HFFc6 (cell line): ENCODE measurements at places on chromosomes 3 and 15. TPM values are rescaled to one million over a fixed set of nuclear protein-coding genes. Genes with fewer than 3 reads are reported as not detected.

Gene SLCO2A1
- total RNA-seq: 0.08 to 0.15 TPM (median 0.13 TPM) in 3 replicates

Gene UBA7
- 14.5 to 29.2 TPM (median 15.4 TPM) in 3 replicates for total RNA-seq

Gene DNAH12
- 0.03 and 0.06 TPM in 2 replicates for total RNA-seq

Gene PAQR9
- 0.17 TPM in 1 of 3 replicates, not detected in the others for total RNA-seq

Gene IL17RE
- total RNA-seq: 0.51 to 0.73 TPM (median 0.54 TPM) in 3 replicates

Gene CCDC80
- 364 and 422 TPM in 2 replicates for total RNA-seq

Gene TMOD3
- total RNA-seq: 59.3 and 60.2 TPM in 2 replicates

DNA sequence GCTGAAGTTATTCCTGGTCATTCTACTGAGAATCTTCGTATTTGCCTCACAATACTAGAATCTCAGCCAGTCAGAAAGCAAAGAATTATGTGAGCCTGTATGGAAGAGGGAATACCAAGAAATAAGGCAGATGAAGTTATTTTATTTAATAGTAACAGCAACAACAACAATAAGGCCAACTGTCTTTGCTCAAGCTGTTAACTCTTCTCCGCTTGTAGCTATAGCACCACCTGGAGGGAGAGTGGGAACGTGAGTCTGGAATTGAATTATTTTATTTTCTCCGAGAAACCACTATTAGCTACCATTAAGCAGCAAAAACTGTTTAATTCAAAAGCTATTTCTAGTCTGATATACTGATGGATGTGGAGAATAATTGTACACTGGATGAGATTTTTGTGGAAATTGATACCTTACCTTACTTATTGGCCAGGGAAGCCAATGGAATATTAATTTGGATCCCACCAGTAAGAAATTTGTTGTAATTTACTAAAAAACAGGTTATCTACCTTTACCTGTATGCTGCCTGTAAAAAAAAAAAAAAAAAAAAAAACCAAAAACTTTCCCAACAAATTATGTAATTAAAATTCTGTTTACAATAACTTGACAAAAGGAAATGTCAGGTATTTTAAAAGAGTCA, 50.1 kb downstream of the CALML4 start:
- DNase-seq: peak; percentile 55

- DNase-seq: no peak
Measured at GRCh38 chr3:46091741-46092701, 64.7 kb upstream of the XCR1 start.

DNA sequence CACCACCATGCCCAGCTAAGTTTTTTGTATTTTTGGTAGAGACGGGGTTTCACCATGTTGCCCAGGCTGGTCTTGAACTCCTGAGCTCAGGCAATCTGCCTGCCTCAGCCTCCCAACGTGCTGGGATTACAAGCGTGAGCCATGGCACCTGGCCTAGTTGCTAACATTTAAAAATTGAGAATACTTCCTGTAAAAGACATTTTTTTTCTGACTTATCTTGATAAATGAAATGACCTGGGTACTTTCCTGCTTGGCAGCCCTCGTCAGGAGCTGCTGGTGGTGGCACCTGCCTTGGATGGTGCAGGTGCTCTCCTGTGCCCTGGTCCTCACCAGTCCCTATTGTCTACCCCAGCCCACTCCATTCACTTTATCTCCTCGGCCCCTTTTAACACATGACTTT, 66.8 kb upstream of the FOXP1 start:
- DNase-seq: no peak

GRCh38 chr3:51385621-51386091, 565 bp downstream of the MANF start:
- no peak for DNase-seq

GRCh38 chr15:36907295-36907694, 193.1 kb downstream of the MEIS2 start:
- no peak for DNase-seq

- no peak for DNase-seq
Measured at GRCh38 chr3:70943886-70944285, 631.4 kb upstream of the MDFIC2 start.

DNA sequence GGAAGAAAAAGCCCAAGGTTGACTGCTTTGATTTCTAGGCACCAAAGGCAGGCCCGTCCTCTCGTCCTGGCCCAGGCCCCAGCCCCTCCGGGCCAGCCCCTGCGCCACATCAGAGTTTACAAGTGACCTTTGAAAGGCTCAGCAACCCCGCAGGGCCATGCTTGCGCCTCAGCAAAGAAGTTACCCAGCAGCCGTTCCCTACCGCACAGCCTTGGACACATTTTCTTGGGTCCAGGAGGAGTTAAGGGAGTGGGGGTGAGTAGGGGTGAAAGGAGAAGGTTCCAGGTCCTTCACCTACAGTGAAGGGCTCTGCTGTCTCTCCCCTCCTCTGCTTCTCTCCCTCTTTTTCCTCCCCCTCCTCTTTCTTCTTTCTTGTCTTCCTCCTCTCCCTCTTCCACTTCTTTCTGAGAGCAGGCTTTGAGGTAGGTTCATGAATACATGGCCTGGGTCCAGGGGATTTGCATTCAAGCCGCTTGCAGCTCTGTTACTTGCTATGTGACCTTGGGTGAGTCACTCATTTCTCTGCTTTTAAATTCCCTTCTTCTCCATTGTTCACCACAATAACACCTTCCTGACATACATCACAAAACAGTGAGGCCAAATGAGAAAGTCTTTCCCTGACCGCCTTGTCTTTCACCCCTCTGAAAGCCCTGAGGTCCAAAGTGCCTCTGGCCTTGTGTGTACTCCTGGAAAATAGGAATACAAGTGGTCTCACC, 223.3 kb upstream of the TPRG1 start:
- peak; percentile 89 for DNase-seq

GRCh38 chr15:68431792-68432401, at the start of gene ITGA11:
ITGA11 (minus strand) TSS chr15:68432163; CDS start chr15:68432066, 97 bp downstream.
- DNase-seq: no peak

- DNase-seq: no peak
Measured at GRCh38 chr3:42144209-42144608, 53.1 kb downstream of the TRAK1 start.

GRCh38 chr3:161163297-161163696, 57.8 kb upstream of the NMD3 start:
- DNase-seq: peak; percentile 70
